ENCODE measurements at places on chromosomes 1 and 21.

DNA sequence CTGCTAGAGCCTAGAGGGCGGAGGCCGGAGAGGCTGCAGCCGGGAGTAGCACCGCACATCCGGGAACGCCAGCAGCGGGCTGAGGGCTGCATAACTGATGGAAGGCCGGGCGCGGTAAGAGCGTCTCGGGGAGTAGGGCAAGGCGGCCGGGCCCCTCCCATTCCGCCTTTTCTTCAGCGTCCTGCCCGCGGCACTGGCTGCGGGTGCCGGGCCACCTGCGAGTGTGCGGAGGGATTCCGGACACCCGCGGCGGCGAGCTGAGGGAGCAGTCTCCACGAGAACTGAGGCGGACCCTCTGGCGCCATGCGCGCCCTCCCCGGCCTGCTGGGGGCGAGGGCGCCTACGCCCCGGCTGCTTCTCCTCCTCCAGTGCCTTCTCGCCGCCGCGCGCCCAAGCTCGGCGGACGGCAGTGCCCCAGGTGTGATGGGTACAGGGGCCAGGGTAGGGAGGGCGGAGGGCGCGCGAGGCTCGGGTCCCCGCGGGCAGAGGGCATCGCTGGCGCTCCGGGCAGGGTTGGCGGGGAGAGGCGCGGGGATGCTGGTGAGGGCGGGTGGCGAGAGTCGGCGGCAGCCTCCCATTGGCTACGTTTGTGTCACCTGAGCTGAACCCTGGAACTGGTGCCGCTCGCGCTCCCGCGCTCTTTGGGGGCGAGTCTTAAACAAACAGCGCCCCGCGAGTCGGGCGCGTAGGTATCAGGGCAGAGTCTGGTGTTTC lies 334.4 kb downstream of the SRGAP2C start:
- peak; percentile 74 for DNase-seq
- H3K4me1 ChIP-seq: peaks cover 30% of the 10 kb centered on the region
- peak overlapping the region; percentile 92 for H3K27ac ChIP-seq
- H3K27me3 ChIP-seq: no peaks in the 10 kb centered on the region

DNA sequence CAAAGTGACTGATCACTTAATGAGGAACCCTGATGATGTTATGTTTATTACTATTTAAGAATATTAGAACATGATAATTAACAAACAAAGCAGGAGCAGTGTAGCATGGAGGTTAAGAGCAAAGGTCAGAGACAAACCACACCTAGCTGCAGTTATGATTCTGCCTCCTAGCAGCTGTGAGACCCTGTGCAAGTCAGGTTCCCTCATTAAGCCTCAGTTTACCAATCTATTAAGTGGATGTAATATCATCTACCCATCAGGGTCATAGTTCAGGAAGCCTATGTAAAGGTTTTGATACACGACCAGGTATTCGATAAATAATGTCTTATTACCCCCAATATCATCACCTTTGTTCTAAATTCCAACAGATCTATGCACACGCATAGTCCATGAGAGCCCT lies 32.0 kb downstream of the DUSP10 start:
- peaks cover 27% of the 10 kb centered on the region for H3K4me1 ChIP-seq
- H3K27ac ChIP-seq: peak overlapping the region; percentile 87
- DNase-seq: no peak
- H3K27me3 ChIP-seq: no peaks in the 10 kb centered on the region

DNA sequence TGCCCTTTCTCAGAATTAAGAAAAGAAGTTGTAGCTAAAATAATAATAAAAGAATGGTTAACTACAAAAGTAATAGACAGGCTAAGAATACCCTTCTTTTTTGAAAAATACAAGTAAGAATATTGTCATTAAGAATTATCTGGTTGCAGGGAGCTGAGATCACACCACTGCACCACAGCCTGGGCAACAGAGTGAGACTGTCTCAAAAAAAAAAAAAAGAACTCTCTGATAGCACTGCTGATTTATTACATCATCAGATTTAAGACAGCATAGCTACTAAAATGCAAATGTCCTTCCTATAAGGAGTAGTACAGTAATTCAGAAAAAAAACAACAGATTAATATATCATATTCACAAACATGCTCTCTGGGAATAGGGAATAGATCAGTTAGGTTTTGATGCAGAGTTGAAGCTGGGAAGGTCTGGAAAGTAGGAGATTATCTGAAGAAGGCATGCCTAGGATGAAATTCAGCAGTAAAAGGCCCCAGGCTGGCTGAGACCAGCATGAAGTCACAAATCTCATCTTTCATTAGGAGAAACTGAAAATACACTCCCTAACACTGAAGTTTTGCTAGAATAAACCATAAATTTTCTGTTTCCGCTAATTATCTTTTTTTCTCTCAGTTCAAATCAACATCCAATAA lies 30.7 kb upstream of the ANGPTL1 start:
- peak overlapping the region; percentile 61 for H3K27ac ChIP-seq
- no peak overlapping the region for H3K4me3 ChIP-seq
- peaks cover 46% of the 10 kb centered on the region for H3K36me3 ChIP-seq
- H3K27me3 ChIP-seq: no peaks in the 10 kb centered on the region
- H3K4me1 ChIP-seq: peaks cover 16% of the 10 kb centered on the region

DNA sequence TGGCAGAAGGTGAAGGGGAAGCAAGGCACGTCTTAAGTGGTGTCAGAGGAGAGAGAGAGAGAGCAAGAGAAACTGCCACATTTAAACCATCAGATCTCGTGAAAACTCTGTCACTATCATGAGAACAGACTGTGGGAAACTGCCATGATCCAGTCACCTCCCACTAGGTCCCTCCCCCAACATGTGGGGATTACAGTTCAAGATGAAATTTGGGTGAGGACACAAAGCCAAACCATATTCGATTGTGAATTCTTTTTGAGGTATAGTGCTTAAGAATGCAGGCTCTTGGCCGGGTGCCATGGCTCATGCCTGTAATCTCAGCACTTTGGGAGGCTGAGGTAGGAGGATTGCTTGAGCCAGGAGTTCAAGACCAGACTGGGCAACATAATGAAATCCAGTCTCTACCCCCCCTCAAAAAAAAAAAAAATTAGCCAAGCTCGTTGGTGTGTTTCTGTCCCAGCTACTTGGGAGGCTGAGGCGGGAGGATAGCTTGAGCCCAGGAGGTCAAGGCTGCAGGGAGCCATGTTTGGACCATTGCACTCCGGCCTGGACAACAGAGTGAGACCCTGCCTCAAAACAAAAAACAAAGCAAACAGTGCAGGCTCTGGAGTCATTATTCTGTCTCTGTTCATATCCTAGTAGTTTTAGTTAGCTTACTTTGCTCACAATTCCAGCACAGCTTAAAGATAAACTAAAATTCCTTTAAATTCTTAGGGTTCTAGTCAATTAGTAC lies 6.0 kb downstream of the ZCCHC17 start:
- H3K27me3 ChIP-seq: no peaks in the 10 kb centered on the region
- peaks cover 20% of the 10 kb centered on the region for H3K4me1 ChIP-seq
- H3K27ac ChIP-seq: no peak overlapping the region
- no peak for DNase-seq
- H3K36me3 ChIP-seq: peaks cover 8% of the 10 kb centered on the region
- H3K4me3 ChIP-seq: no peak overlapping the region

GRCh38 chr1:1541956-1542765 lies 1.7 kb upstream of the TMEM240 start:
- no peak for DNase-seq
- peaks cover 5% of the 10 kb centered on the region for H3K4me1 ChIP-seq
- peaks cover 5% of the 10 kb centered on the region for H3K36me3 ChIP-seq
- no peak overlapping the region for H3K27ac ChIP-seq

DNA sequence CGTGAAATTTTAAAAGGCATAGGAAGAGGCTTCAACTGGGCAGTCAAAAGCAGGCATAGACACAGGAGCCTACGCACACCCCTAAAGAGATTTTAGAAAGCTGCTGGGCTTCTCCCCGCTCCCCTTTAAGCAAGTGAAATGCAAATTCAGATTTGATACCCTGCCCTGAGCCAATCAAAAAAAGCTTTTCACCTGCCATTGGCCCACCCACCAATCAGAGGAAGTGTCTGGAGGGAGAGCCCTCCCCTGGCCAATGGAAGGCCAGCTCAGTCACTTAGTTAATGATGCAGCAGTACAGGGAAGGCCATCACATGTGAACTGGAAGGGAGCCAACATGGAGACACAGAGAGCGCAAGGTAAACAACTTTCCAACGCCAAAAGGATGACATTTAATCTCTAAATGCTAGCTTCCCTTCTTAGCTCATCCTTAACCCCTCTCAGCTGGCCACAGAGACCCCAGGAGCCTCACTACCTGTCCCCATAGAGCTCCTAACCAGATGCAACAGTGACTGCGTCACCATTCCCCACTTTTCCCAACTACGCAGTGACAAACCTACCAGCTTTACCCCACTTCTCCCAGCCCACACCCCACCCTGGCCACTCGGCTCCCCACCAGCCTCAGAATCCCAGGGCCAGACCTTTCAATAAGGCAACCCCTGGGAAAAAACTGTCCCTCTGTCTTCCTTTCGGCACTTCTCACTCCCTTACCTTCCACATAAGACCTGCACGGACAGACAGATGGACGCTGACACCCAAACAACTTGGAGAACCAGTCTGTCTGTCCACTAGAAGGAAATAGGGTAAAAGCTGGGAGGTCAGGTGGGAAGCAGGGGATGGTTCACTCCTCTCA lies 71.0 kb downstream of the CD46 start:
- DNase-seq: peak; percentile 79
- H3K4me3 ChIP-seq: peak overlapping the region; percentile 95
- H3K27me3 ChIP-seq: no peaks in the 10 kb centered on the region

DNA sequence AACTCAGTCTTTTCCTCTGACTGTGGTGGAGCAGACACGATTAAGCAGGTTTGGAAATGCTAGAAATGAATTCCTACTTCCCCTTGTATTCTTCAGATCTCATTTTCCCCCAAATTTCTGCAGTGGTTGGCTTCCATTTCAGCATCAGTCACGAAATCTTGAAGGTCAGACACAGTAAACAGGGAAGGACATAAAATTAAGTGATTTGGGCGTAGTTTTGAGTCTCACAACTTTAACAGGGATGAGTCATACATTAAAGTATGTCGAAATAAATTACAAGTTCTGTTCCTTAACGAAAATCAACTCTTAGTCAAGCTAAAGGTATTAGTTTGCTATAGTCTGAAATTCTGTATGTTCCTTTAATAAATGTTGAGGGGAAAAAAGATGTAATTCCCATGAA lies 61.1 kb downstream of the HNRNPR start:
- no peak overlapping the region for H3K4me3 ChIP-seq
- no peak for DNase-seq
- H3K27ac ChIP-seq: no peak overlapping the region

GRCh38 chr1:229196404-229197264 lies 74.3 kb upstream of the RAB4A start:
- no peak overlapping the region for H3K4me3 ChIP-seq
- peaks cover 4% of the 10 kb centered on the region for H3K27me3 ChIP-seq
- no peak for DNase-seq

- no peaks in the 10 kb centered on the region for H3K27me3 ChIP-seq
- no peaks in the 10 kb centered on the region for H3K36me3 ChIP-seq
- no peak overlapping the region for H3K4me3 ChIP-seq
- H3K27ac ChIP-seq: no peak overlapping the region
These were observed 81.3 kb upstream of the DUSP10 start for GRCh38 chr1:221823149-221823548.

GRCh38 chr1:51819810-51820209 lies 58.7 kb downstream of the NRDC start:
- no peaks in the 10 kb centered on the region for H3K27me3 ChIP-seq
- H3K36me3 ChIP-seq: peaks cover 17% of the 10 kb centered on the region
- H3K4me1 ChIP-seq: no peaks in the 10 kb centered on the region
- H3K4me3 ChIP-seq: no peak overlapping the region
- H3K27ac ChIP-seq: peak overlapping the region; percentile 11

DNA sequence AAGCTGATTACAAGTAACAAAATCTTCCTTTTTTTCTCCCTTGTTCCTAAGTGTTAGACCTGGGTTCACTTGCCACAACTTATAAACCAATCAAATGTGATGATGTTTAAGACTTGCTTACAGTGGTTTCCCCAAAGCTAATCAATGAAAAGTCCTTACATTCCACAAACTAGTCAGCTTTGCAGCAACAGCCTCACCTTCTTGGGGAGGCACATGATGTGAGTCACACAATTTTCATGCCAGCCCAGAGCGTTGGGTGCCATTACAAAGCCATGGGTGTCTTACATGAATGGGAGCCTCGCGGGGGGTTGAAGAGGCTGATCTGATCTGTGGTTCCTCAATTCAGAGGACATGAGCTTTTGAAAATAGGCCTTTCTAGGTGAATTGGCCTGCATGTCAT lies 91.6 kb upstream of the UBE2U start:
- H3K4me1 ChIP-seq: no peaks in the 10 kb centered on the region
- no peaks in the 10 kb centered on the region for H3K36me3 ChIP-seq
- no peak overlapping the region for H3K27ac ChIP-seq
- no peak overlapping the region for H3K4me3 ChIP-seq
- no peak for DNase-seq

DNA sequence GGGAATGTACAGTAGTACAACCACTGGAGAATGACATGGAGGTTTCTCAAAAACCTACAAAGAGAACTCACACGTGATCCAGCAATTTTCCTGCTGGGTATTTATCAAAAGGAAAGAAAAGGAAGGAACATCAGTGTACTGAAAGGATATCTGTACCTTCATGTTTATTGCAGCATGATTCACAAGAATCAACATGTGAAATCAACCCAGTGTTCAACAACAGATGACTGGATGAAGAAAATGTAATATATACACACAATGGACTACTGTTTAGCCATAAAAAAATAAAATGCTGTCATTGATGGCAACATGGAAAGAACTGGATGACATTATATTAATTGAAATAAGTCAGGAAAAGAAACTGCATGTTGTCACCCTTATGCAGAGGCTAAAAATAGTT lies 19.0 kb upstream of the CYP4A11 start:
- no peak for DNase-seq
- H3K27me3 ChIP-seq: peaks cover 7% of the 10 kb centered on the region
- H3K36me3 ChIP-seq: no peaks in the 10 kb centered on the region
- H3K27ac ChIP-seq: no peak overlapping the region
- no peaks in the 10 kb centered on the region for H3K4me1 ChIP-seq

GRCh38 chr1:183942933-183943693 lies 94.4 kb downstream of the COLGALT2 start:
- peaks cover 6% of the 10 kb centered on the region for H3K27me3 ChIP-seq
- peaks cover 3% of the 10 kb centered on the region for H3K4me1 ChIP-seq
- H3K4me3 ChIP-seq: no peak overlapping the region
- H3K36me3 ChIP-seq: no peaks in the 10 kb centered on the region

GRCh38 chr1:147892216-147892615 lies 10.4 kb upstream of the GJA8 start:
- peaks cover 7% of the 10 kb centered on the region for H3K4me1 ChIP-seq
- no peak for DNase-seq
- no peak overlapping the region for H3K4me3 ChIP-seq
- H3K36me3 ChIP-seq: no peaks in the 10 kb centered on the region
- peaks cover 3% of the 10 kb centered on the region for H3K27me3 ChIP-seq
- no peak overlapping the region for H3K27ac ChIP-seq

GRCh38 chr1:37156646-37157045 lies 122.3 kb upstream of the GRIK3 start:
- H3K4me1 ChIP-seq: peaks cover 2% of the 10 kb centered on the region
- peaks cover 2% of the 10 kb centered on the region for H3K36me3 ChIP-seq
- no peak overlapping the region for H3K27ac ChIP-seq
- H3K4me3 ChIP-seq: no peak overlapping the region
- DNase-seq: no peak
